Urinary bladder (tissue), 4 donors: ENCODE measurements at places on chromosomes 16 and 17. TPM values are rescaled to one million over a fixed set of nuclear protein-coding genes. Genes with fewer than 3 reads are reported as not detected.

The PRR35 gene
- not detected for polyA plus RNA-seq

The GAN gene
- 1.1 TPM for polyA plus RNA-seq

The NPIPB9 gene
- polyA plus RNA-seq, result 0.35 TPM

The NPIPB6 gene
- polyA plus RNA-seq, result 0.81 TPM

The PSMD11 gene
- 37.7 TPM for polyA plus RNA-seq

The RNF222 gene
- not detected for polyA plus RNA-seq

The ERI2 gene
- polyA plus RNA-seq, result 12.5 TPM

The LGALS9B gene
- not detected for polyA plus RNA-seq

The OR1F1 gene
- not detected for polyA plus RNA-seq

The KCNJ2 gene
- 0.84 TPM for polyA plus RNA-seq

The PDILT gene
- polyA plus RNA-seq, result not detected

The MT1G gene
- polyA plus RNA-seq, result 55.5 TPM

The HOXB8 gene
- 1.2 TPM for polyA plus RNA-seq

The GGT6 gene
- 11.5 TPM for polyA plus RNA-seq

The MYL4 gene
- polyA plus RNA-seq, result 0.53 TPM

The SMIM22 gene
- 52.2 TPM for polyA plus RNA-seq

The SLC5A11 gene
- 0.03 TPM for polyA plus RNA-seq

The KRTAP4-9 gene
- polyA plus RNA-seq, result not detected

The CES1 gene
- 61.4 TPM for polyA plus RNA-seq

The OTOA gene
- polyA plus RNA-seq, result 0.05 TPM

The B4GALNT2 gene
- polyA plus RNA-seq, result not detected
